ENCODE measurements at places on chromosomes 16 and 17.

DNA sequence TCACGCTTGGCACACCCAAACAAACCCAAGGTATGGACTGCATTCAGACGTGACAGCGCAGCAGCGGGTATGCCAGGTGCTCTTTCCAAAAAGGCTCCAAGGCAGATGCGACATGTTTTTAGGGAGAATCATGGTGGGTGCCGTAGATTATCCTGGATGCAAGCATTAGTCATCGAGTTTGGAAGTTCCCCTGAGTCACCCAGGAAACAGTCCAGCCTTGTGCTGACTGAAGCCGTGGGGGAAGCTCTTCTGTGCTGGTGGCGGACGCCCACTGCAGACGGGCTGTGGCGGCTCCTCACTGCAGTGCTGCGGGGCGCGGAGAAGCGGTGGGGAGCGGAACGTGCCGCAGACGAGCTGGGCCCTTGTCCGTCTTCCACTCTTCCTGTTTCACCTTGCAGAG lies 13.9 kb downstream of the JPT2 start:
- no peak for DNase-seq

GRCh38 chr16:50265260-50265659 lies 1.1 kb upstream of the ADCY7 start:
- DNase-seq: no peak

DNA sequence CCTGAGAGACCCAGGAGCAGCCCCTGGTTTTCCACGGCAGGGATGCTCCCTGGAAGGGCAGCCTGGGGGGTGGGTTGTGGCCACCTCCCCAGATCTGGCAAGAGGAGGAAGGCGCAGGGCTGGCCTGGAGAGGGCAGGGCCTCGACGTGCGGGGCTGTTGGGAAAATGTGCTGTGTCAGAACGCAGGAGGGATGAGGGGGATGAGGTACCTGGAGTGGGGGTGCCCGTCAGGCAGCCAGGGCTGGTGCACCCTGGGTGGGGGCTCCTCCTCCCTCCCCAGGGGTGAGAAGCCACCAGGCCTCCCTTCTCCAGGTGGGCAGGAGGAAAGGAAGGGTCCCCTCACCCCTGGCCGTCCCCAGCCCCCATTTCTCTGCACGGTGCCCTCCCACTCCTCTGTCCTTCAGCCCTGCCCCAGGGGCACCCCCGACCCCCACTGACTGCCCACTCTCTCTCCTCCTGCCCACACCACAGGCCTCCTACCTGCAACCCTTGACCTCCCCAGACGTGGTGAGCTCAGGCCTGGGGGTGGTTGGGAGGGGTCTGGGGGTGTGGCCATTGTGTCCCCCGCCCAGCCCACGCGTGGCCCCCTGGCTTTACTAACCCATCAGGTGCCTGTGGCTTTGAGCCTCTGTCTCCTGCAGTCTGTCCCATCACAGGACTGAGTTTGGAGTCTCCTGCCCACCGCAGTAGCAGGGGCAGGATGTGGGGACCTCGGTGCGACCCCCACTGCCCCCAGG lies 39.6 kb downstream of the BAHCC1 start:
- no peak for DNase-seq

DNA sequence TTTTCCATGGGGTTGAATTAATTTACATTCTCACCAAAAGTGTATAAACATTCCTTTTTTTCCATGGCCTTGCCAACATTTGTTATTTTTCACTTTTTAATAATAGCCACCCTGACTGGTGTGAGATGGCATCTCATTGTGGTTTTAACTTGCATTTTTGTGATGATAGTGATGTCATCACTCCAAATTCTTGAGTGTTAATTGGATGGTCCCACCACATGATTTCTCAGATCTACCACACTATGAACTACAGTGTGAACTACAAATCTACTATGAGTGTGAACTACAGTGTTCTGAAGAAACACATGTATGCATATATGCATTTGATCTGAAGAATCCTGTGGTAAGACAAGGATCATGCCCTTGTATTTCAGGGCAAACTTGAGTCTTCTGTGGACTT lies 340.1 kb downstream of the ABCC12 start:
- no peak for DNase-seq

DNA sequence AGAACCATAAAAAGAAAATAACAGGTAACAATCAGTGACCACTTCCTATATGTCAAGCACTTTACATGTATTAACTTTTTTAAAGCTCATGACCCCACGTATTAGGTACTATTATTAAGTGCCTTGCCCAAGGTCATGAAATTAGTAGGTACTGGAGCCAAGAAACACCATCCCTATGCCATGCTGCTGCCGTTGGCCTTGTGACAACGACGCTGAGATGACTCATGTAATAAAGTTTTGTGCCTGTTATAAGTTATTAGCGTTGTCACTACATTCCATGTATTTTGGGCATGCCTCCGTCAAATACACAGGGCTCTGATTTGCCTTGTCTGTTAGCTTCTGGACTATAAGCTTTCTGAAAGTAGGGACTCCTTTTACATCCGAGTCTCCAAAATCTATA lies 1.4 kb downstream of the BBS2 start:
- no peak for DNase-seq

DNA sequence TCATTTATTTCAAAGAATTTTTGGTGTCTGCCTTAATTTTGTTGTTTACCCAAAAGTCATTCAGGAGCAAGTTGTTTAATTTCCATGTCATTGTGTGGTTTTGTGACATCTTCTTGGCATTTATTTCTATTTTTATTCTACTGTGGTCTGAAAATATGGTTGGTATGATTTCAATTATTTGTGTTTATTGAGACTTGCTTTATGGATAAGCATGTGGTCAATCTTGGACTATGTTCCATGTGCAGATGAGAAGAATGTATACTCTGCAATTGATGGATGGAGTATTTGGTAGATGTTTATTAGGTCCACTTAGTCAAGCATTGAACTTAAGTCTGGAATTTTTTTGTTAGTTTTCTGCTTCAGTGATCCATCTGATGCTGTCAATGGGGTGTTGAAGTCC lies 383.0 kb downstream of the PMP22 start:
- DNase-seq: no peak

- no peak for DNase-seq
These were observed 2.0 kb upstream of the YPEL2 start for GRCh38 chr17:59329176-59330052.

DNA sequence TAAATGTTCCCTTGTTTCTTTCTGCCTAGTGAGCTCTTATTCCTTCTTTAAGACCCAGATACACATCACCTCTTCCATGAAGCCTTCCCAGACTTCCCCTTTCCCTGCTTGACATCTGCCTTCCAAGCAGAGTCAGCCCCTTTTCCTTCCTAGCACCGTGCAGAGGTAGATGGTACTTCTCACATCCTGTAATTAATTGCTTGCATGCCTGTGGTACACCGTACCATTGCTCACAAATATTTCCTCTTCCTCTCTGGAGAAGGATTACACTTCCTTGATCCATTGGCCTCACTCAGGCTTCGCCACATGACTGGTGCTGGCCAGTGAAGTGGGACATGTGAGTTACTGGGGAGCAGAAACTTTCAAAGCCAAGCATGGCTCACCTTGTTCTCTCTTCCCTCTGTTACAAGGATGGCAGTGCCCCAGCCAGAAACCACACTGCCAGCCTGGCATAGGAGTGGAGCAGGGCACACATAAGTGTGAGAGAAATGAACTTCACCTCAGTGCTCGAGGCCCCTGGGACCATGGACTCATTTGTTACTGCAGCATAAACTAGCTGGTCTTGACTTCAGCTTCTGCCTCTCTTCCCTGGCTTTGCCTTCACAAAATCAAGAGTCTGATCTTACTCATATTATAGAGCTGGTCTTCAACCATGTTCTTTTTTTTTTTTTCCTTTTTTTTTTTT lies 44.0 kb downstream of the SOST start:
- DNase-seq: no peak

DNA sequence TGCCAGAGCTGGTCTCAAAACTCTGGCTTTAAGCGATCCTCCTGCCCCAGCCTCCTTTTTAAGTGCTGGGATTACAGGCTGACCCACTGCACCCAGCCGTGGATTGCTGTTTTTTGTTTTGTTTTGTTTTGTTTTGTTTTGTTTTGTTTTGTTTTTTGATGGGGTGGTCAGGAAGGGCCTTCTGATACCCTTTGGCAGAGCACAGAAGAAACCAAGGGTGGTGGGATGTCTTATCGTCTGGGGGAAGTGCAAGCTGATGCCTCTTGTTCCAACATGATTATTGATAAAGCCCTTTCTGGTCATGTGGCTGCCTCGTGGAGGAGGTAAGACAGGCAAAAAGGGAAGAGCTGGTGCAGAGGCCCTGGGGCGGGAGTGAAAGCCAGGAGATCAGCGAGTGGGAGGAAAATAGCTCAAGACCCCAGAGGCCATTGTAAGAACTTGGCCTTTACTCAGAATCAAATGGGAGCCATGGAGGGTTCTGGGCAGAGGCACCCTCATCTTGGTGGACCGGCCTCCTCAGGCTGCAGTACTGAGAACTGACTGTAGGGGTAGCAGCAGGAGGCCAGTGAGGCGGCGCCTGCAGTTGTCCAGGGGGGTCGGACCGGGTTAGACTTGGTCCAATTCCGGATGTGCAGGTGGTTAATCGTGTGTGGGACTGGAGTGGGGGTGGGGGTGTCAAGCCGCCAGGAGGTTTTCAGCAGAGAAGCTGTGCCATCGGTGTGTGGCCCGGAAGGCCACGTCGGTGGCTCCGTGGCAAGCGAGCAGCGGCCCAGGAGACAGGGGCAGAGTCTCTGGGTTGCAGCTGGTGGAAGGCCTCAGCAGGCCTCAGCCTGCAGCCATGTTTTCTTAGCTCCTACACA lies 84.4 kb upstream of the GSE1 start:
- no peak for DNase-seq

DNA sequence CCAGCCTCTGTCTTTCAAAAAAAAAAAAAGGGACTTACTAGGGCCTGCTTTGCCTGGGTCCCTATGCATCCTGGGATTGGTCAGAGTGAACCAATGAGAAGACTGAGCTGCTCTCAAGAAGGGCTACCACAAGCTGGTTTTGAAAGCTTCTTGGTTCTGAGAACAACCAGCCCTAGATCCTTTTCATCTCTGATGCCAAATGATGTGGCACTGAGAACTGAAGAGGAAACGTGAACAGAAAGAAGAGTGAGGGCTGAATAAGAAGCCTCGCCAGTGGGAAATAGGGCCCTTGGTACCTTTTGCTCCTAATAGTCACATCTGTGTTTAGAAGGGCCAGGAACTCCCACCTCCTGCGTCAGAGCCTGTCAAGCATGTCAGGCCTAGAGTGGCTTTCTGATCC lies 10.7 kb downstream of the TACO1 start:
- DNase-seq: no peak

GRCh38 chr16:89764711-89765201 lies 43.4 kb downstream of the ZNF276 start:
- peak; percentile 10 for DNase-seq

DNA sequence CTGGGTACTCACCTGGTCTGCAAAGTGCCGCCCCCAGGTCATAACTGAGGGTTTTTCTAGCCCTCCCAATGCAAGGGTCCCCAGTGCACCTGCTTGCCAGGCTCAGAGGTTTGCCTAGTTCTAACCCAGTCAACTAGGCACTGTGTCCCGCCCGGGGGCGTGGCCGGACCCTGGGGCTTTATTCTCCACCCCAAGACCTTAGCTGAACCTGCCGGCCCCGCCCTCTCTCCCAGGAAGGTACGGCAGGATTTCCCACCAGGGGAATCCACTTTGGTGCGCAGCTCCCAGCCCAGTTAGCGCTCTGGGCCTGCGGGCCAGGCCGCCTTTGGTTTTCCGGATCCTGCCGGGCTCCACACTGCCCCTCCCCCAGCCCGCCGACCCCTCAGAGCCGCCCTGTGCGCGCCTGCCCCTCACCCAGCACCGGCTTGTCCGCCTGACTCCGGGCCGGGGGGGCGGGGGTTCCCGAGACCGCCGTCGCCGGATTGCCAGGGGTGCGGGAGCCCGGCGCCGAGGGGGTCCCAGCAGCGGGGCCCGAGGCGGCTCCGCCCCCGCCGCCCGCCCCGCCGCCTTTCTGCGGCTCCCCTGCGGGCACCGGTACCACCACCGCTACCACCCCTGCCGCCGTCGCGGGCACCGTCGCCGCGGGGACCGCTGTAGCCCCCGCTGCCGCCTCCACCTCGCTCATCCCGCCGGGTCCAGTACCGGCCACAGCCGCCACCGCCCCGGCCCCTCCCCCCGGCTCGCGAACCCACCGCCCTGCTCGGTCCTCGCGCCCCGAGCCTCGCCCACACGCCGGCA lies 424 bp downstream of the YBX2 start:
- no peak for DNase-seq

- DNase-seq: no peak
These were observed 4.9 kb upstream of the PSMD7 start for GRCh38 chr16:74291577-74292208.

- DNase-seq: no peak
These were observed 12.2 kb downstream of the CLEC3A start for GRCh38 chr16:78034530-78034929.

All from stimulated activated CD8-positive, alpha-beta memory T cell treated with anti-CD3 and anti-CD28 coated beads, Interleukin-2, amount 100 ng/mL, for 1 hour (primary cell).